ENCODE measurements at places on chromosomes 4 and X.

DNA sequence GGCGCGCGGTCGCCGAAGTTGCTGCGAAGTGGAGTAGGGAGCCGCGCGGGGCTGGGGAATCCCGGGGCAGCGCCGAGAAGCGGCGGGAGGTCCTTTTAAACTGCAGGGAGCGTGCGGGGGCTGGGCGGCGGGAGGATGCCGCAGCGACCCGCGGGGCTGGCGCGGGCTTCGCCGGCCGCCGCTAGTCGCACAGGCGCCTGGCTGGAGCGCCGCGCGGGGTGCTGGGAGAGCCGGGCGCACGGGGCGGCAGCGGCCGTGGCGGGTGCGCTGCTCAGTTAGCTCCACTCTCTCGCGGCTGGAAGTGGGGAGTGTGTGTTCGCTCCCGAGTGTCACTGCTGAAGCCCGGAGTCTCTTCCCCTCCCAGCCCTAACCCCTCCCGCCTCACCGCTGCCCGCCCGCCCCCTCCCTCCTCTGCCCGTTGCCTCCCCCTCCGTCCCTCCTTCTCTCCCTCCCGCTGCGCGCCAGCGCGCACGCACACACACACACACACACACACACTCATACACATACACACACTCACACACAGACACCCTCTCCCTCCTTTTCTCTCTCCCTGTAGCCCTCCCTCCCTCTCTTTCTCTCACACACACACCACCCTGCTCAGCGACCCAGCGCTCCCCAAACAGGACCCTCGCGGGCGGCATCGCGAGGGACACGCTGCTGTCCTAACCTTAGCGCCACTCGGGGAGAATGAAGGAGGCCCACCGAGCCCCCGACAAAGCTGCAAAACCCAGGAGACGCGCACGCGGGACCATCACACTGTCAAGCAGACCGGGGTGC, at the start of gene NDNF:
TSS of gene NDNF (minus strand) at position 312 of the 780 bp plus-strand sequence. CDS start 26,698 bp downstream, outside the sequence.
- peak; percentile 36 for DNase-seq

GRCh38 chr4:15653864-15654592, 1.1 kb downstream of the FBXL5 start:
- no peak for DNase-seq

- DNase-seq, result peak; percentile 69
Measured at GRCh38 chr4:8917868-8918783, 46.5 kb upstream of the HMX1 start.

- DNase-seq, result no peak
Measured at GRCh38 chr4:6753891-6754290, 28.6 kb upstream of the KIAA0232 start.

- no peak for DNase-seq
Measured at GRCh38 chrX:104762641-104763040, 196.6 kb downstream of the IL1RAPL2 start.
